ENCODE measurements at places on chromosomes 1 and 21. TPM values are rescaled to one million over a fixed set of nuclear protein-coding genes. Genes with fewer than 3 reads are reported as not detected.

The LHX8 gene
- polyA plus RNA-seq = not detected

The ZNF648 gene
- polyA plus RNA-seq = 0.07 TPM

The SAMD11 gene
- 33.3 TPM for polyA plus RNA-seq

The IGSF21 gene
- 0.15 TPM for polyA plus RNA-seq
